ENCODE measurements at places on chromosomes 6 and 20.

DNA sequence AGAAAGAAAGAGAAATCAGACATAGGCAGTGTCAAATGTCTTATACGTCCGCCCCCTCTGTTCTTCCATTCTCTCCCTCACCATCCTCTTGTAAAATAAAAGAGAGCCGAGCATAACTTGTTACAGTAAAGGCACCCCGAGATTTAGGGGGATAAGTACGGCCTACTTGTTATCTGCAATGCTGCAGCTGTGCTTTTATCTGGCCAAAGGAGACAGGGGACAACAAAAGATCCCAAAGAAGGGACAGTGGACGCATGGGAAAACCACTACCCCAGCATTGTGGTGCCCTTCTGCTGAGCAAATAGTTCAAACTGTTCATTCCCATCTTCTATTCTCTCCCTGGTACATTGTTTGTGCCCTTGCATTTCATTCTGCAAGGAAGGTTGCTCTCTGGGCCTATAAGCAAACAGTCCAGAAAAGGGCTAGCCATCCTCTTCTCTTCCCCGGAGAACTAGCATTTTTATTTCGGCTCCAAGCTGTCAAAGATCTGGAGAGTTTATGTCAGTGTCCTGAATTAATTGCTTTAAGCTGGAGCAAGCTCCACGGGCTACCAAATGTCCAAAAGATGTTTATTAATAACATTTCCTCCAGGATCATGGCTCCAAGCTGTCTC is 22.3 kb downstream of the FOXA2 start:
- DNase-seq: no peak

GRCh38 chr6:36597775-36598174 is 3.6 kb downstream of the SRSF3 start:
- no peak for DNase-seq

GRCh38 chr6:14316651-14317386 is 199.2 kb downstream of the CD83 start:
- DNase-seq: no peak

- DNase-seq: peak; percentile 36
These were observed 137.7 kb downstream of the INSM1 start for GRCh38 chr20:20505554-20505953.

GRCh38 chr6:167866642-167867041 is 39.9 kb downstream of the AFDN start:
- DNase-seq: no peak

GRCh38 chr20:57667924-57668782 is 41.7 kb downstream of the PMEPA1 start:
- no peak for DNase-seq

Measured in GM19239 (cell line).